ENCODE measurements at places on chromosomes 12 and 14.

GRCh38 chr12:100896192-100896591 is 101.6 kb downstream of the ANO4 start:
- DNase-seq: no peak

DNA sequence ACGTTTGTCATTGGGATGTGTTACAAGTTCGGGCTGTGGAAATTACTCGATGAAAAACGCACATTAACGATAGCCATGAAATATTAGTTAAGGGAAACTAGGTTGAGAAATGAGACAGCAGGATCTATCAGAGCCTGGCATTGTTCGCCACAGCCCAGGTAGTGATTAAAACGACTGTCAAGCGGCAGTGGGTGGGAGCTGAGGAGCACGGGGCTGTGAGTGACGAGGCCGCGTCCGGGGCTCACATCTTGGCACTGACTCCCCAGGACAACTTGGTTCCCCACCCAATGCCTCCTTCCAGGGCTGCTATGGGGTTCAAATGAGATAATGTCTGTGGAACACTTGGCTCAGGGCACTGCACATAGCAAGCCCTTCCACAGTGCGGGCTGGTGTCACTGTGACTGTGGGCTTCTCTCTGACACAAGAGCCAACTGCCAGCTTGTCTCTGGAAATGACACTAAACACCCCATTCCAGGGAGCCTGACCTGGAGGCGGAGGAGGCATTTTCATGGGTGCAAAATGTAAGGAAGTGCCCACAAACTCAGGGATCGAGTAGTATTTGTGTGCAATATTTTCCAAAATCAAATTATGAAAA is 19.3 kb downstream of the MMAB start:
- no peak for DNase-seq

GRCh38 chr12:30896461-30896860 is 30.1 kb upstream of the TSPAN11 start:
- no peak for DNase-seq

DNA sequence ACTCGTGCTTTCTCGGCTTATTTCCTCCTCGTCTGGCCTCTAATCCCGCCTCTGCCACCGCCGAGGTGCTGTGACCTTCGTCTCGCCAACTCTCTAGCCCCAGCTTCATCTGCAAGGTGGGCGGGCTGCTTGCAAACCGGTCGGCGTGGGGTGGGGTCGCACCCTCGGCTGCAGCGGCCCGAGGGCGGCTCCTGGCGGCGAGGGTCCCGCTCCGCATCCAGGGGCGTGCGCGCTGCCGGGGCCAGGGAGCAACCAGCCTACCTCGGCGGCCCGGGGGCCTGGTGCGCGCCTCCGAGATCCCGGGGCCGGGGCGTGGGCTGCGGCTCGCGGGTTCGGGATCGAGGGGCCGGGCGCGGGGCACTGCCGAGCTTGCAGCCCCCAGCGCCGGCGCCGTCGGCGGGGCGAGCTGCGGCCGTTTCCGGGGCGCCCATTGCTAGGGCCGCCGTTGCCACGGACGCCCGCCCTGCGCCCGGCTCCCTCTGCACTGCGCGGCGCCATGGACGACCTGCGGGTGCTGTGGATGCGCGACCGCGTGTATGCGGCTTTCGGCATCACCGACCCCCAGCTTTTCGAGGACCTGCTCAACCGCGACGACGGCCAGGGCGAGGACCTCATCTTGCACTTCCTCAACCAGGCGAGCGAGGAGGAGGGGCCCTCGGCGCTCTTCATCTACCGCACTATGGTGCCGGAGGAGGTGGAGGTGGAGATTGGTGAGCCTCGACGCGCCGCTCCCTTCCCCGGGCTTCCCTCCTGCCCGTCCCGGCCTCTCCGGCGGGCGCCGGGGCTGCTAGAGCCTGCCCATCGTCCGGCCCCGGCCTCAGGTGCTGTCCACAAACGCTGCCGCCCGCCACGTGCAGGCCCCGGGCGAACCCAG is at the start of gene DNAH10:
Gene DNAH10 (plus strand): TSS at position 461 of the 874 bp plus-strand sequence. CDS start 36 bp downstream, at position 497.
- DNase-seq: no peak

- DNase-seq: no peak
Observed at GRCh38 chr14:80977221-80977620, 21.8 kb downstream of the TSHR start.

GRCh38 chr12:121288986-121289385 is 7.5 kb downstream of the CAMKK2 start:
- DNase-seq: no peak

- DNase-seq: peak; percentile 56
Observed at GRCh38 chr14:21268617-21269251, 508 bp downstream of the HNRNPC start.

DNA sequence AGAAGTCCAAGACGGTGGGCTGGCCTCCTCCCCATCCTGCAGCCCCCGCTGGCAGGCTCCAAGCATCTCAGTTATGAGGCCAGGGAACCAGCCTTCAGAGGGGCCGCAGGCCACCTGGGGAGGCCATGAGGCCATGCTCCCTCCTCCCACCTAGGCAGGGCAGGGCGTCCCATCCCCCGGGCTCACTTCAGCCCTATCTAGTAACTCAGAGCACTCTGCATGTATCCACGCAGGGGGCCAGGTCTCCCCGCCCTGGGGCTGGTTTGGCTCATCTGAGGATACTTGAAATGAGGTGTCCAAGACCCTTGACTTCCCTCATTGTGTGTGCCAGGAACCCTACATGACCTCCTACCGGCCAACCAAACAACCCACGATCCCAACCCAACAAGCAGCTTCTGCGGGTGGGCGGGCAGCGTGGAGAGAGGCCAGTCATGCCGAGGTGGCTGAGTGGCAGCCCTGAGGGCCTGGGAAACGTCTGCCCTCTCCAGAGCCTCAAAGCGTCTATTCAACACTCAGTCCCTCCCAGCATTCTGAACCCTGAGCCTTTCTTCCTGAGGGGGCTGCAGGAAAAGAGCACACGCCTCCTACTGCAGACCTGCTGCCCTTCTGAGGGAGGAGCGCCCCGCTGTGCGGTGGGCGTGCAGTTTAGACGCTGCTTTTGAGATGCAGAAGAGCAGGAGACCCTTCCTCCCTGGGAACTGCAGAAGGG is 16.8 kb downstream of the ISCA2 start:
- DNase-seq: no peak

DNA sequence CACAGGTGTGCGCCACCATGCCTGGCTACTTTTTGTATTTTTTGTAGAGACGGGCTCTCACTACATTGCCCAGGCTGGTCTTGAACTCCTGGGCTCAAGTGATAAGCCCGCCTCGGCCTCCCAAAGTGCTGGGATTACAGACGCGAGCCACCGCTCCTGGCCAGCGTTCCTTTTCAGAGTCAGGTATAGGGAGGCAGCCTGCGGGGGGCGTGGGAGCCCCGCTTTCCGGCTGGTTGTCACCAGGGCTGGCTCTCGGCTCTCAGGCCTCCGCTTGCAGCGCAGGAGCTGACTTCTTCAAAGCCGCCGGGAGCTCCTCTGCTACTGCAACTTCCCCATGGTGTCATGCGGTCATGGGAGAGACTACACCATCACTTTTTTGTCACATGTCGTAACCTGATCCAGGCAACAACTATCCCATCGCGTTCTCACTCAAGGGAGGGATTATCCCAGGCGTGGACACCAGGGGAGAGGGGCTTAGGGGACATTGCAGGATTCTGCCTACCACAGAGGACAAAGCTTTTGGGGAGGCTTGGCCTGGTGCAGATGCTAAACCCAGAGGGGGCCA is 129.4 kb downstream of the SCARB1 start:
- no peak for DNase-seq

GRCh38 chr14:47511829-47512228 is 163.6 kb downstream of the MDGA2 start:
- DNase-seq: no peak

DNA sequence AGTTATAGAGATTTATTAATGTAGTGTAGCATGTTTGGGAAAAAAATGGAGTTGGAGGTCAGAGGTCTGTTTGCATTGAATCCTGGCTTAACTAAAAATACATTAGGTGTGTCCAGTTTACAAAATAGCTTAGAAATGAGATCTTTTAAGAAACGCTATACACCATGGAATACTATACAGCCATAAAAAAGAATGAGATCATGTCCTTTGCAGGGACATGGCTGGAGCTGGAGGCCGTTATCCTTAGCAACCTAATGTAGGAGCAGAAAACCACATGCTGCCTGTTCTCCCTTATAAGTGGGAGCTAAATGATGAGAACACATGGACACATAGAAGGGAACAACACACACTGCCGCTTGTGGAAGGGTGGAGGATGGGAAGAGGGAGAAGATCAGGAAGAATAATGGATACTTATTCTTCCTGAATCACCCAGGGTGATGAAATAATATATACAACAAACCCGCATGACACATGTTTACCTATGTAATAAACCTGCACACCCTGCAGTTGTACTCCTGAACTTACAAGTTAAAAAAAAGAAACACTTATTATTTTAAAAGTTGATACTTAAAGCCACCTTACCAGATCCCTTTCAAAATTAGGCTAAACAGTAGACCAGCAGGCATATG is 14.0 kb upstream of the MYRFL start:
- no peak for DNase-seq

- DNase-seq: no peak
Observed at GRCh38 chr14:70871863-70872677, 35.2 kb upstream of the PCNX1 start.

DNA sequence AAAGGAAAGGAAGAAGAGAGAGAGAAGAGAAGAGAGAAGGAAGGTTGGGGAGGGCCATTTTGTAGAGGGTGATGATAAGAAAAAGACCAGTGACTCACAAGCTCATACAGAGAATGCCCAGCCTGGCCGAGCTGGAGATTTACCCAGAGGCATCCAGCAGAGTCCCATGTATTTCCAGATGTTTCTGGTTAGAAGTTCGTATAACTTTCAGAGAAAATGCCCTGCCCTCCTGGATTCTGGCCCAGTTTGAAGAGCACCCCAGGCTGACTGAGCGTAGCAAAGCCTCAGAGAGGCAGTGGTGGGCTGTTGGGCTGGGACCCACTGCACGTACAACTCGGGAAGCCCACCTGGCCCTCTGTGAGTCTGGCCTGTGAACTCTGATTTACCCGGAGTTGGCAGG is 221.8 kb downstream of the SLC41A2 start:
- DNase-seq: no peak

- no peak for DNase-seq
Observed at GRCh38 chr14:88037325-88037724, 32.4 kb downstream of the GPR65 start.

DNA sequence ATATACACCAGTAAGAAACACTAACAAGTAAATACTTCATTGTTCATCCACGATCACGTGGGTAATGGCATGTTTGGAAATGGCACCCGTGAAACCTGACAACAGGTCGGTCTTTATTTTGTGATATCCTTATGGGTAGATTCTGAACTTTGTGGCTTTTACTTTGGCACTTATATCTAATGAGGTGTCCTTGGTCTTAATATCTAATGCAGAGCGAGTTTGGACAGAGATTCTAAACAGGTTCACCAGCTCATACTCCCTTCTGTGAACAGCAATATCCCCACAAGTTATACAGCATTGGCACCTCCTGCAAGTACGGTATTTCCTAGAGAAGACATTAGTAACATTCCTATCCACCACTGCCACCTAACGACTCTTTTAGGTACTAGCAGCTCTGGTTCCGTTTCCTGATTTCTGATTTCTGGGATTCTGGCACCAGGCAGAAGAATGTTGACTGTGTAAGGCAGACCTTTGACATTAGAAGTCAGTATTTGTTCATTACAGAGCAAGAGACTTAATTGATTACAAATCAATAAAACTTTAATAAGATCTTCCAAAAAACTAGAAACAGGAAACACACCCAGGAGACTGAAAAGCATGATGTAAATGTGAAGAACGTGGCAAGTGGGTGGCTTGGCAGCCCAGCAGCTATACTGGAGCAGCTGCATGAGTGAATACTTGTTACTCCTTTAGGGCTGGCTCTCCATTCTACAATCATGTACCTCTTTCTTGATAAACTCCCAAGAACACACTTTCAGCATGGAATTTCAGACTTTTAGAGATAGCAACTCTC is 2.5 kb downstream of the ANG start:
- peak; percentile 78 for DNase-seq

GRCh38 chr12:96878704-96879103 is 28.4 kb upstream of the NEDD1 start:
- no peak for DNase-seq

DNA sequence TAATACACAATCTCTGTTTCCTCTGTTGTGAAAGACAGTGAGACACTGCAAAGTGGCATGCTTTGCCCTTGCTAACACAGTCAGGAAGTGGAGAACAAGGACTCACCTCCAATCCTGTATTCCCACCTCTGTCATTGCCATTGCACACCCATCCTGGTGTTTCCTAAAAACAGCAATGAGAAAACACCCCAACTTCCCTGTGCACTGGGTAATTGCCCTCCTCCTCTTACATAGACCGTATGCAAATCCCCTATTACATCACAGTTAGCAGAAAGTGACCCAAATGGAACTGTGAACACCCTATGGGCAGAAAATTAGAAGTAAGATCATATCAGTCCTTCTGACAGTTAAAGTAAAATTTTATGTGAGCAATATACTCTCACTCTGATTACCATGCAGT is 355.5 kb downstream of the BCL11B start:
- DNase-seq: no peak

DNA sequence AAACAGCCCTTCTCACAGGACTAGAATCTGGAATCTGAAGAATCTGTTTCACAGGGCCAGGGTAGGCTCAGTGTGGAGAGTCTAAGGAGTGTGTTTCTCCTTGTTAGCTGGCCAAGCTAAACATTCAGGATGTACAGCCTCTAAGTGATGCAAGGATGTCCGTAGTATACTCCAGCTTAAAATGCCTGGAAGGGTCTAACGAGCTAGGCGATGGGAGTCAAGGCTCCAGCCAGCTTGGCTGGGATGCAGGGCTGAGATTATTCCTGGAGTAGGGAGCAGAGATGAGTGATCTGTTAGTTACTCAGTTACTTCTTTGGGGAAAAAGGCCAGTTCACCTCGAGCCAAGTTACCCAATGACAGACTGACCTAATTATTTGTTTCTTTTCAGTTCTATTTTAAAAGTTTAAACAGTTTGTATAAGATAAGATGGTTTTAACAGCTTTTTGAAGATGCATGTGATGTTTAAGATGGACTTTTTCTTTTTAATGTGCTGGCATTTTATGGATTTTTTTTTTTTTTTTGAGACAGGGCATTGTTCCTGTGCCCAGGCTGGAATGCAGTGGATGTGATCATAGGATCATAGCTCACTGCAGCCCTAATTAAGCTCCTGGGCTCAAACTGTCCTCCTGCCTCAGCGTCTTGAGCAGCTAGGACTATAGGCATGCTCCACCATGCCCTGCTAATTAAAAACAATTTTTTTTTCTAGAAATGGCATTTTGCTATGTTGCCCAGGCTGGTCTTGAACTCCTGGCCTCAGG is 41.1 kb downstream of the SYNE2 start:
- no peak for DNase-seq

Data from NCI-H460 (cell line).